Islet precursor cell (in vitro differentiated cells): ENCODE measurements at places on chromosomes 4 and X.

DNA sequence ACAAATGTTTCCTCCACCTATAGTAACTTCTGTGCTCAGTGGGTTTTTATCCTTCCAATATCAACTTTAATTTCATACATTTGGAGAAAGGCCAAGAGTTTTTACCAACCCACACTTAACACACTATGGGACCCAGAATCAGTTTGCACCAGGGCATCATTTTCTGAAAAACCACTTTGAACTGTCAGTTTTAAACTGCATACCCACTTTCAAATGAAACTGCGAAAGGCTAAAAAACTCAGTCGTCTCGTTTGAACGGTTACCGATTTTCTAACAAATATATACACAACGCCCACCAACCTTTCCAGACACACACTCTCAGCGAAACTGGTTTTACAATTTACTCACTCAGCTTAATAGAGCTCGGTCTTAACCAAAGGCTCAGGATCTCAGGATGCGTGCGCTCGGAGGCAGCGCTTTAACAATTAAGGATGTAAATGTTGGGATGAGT is 376 bp downstream of the ABCG2 start:
- no peak for DNase-seq

DNA sequence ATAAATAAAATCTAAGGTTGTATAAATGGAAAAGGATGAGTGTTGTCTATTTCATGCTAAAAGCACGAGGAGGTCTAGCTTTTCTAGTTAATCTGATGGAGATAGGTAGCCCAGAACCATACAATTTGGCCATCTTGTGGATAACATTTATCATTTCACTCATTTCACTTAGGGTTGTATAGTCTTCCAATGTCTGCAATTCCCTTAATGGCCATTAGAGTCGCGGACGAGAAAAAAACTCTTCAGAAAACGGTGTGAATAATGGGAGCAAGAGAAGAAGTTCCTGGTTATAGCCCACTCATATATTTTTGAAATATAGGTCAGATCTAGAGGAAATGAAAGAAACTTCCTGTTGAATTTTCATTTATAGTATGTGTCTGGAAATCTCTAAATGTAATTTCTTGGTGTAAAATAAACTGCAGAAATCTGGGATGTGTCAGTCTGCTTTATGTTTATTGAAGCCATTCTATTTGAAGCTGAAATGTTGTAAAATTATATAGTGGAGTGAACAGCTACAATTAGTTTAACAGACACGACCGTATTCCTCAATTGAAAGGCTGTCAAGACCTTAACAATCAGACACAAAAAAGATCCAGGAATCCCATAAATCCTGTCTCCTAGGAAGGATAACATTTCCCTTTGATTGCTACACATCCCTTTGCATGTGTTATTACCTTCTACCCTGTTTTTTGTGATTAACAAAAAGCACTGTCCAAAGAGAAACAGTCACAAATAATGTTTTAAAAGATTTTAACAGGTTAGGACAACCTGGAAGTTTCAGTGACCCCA is 47.7 kb upstream of the MGST2 start:
- DNase-seq = no peak

GRCh38 chr4:38531141-38531727 is 132.8 kb upstream of the KLF3 start:
- no peak for DNase-seq

- DNase-seq = no peak
Observed at GRCh38 chrX:72202792-72203401, 21.3 kb downstream of the PIN4 start.

GRCh38 chr4:85598936-85599335 is 124.0 kb downstream of the ARHGAP24 start:
- DNase-seq = no peak

- DNase-seq = no peak
Observed at GRCh38 chrX:154775419-154776349, 13.0 kb downstream of the DKC1 start.

GRCh38 chr4:95838192-95838591 is 1.7 kb upstream of the PDHA2 start:
- no peak for DNase-seq

- DNase-seq = no peak
Observed at GRCh38 chrX:112852851-112853250, 12.2 kb upstream of the AMOT start.

GRCh38 chr4:21890231-21890630 is 58.3 kb downstream of the KCNIP4 start:
- DNase-seq = no peak

GRCh38 chrX:41352329-41352838 is 18.4 kb downstream of the DDX3X start:
- no peak for DNase-seq
